ENCODE measurements at places on chromosomes 1 and 21. TPM values are rescaled to one million over a fixed set of nuclear protein-coding genes. Genes with fewer than 3 reads are reported as not detected.

GRCh38 chr1:117658676-117659075, 52.8 kb downstream of the TENT5C start:
- peak; percentile 70 for DNase-seq

GRCh38 chr1:205798577-205798976, 14.4 kb downstream of the SLC41A1 start:
- no peak for DNase-seq

GRCh38 chr1:6779089-6779805, 6.0 kb upstream of the CAMTA1 start:
- DNase-seq: no peak

The GPR37L1 gene
- total RNA-seq: not detected

GRCh38 chr1:84862810-84863251, 30.2 kb downstream of the LPAR3 start:
- peak; percentile 57 for DNase-seq

DNA sequence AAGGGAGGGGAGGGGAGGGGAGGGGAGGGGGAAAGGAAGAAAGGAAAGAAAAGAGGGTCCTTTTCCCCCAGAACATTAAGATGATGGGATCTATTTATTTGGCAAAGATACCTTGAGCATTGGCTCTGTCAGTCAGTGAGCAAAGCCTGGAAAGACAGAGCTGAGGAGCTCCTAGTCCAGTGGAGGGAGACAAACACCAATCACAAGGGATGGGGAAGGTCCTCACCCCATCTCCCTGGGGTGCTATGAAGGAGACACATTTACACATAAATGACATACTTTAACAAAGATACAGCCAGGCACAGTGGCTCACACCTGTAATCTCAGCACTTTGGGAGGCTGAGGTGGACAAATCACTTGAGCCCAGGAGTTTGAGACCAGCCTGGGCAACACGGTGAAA, 154.9 kb upstream of the TIAM1 start:
- DNase-seq: no peak

The ADORA3 gene
- not detected for total RNA-seq

The EDN2 gene
- not detected for total RNA-seq

The RNPC3 gene
- 15.9 TPM for total RNA-seq
